ENCODE measurements at places on chromosomes 13 and 19.

DNA sequence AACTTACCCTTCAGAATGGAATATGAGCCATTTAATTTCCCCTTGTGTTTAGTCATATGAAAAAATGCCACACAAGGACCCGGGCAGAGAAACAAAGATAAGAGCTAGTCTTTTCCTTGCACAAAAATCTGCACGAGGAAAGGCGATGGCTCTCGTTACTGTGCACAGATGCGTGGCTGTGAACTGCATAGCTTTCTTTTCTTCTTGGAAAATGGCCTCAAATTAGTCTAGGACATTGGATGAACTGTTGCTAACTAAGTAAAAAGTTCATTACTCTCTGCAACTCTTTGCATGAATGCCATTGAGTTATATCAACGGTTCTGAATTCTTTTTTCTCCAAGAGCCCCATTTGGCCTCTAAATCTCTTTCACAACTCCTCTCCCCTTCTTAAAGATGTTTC, 125.2 kb downstream of the COG6 start:
- DNase-seq, result no peak

DNA sequence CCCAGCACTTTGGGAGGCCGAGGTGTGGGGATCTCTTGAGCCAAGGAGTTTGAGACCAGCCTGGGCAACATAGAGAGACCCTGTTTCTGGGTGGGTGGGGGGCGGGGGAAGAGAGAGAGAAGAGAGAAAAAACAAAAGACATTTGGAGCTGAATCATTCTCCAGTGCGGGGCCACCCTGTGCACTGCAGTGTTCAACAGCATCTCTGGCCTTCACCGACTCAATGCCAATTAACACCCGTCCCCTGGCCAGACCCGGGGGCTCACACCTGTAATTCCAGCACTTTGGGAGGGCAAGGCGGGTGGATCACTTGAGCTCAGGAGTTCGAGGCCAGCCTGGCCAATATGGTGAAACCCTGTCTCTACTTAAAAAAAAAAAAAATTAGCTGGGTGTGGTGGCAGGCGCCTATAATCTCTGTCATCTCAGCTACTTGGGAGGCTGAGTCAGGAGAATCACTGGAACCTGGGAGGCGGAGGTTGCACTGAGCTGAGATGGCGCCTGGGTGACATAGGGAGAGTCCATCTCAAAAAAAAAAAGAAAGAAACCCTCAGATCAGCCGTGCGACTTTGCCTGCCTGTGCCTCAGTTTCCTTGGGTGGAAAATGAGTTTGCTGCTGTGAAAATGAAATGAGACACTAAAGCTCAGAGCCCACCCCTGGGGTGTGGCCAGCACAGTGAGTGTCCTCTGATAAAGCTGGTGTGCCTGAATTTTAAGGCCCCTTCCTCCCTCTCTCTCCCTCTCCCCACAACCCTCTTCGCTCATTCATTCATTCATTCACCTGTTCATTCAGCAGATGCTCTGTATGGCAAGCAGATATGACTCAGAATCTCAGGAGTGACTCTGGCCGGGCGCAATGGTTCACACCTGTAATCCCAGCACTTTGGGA, 6.4 kb downstream of the KLF2 start:
- no peak for DNase-seq

- no peak for DNase-seq
These were observed 124.8 kb downstream of the ZNF536 start for GRCh38 chr19:30497034-30497433.

- peak; percentile 7 for DNase-seq
These were observed 2.0 kb upstream of the SPACA6 start for GRCh38 chr19:51691074-51691583.

GRCh38 chr13:40553356-40553755, 113.1 kb downstream of the FOXO1 start:
- DNase-seq, result no peak

GRCh38 chr13:39575641-39576238, 27.3 kb downstream of the LHFPL6 start:
- DNase-seq, result no peak
